Activated gamma-delta T cell treated with Interleukin-2 at 50 U/mL for 16 hours (primary cell): ENCODE measurements at places on chromosomes 16 and 17.

DNA sequence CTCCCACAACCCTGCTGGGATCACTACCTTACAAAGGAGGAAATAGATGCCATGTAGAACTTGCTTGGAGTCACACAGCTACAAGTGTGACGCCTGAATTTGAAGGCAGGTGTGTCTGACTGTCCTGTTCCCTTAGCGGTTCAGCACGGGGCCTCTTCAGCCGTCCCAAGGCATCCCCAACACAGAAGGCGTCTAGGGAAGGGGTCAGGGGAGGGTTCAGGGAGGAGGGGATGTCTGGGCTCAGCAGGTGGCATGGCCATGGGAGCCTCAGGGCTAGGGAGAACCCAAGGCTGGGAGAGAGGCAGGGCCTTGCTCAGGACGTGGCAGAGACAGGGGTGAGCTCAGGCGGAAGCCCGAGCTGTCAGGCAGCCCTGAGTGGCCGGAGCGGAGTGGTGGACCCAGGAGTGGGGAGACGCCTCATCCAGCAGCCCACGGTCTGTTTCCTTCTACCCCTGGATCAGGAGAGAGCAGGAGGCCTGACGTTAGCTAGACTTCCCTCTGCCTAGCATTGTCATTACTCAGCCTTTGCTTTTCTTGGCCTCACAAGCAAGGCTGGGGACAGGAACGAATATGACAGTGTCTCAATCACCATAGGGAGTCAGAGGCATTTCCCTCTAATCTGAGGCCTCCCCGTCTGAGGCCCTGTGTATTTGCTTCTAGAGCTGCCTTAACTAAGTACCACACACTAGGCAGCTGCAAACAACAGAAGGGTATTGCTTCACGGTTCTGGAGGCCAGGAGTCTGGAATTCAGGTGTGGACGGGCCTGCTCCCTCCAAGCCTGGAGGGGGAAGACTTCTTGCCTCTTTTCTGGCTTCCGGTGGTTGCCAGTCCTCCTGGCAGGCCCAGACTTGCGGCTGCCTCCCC lies 31.3 kb upstream of the ANKRD40CL start:
- no peak for DNase-seq

DNA sequence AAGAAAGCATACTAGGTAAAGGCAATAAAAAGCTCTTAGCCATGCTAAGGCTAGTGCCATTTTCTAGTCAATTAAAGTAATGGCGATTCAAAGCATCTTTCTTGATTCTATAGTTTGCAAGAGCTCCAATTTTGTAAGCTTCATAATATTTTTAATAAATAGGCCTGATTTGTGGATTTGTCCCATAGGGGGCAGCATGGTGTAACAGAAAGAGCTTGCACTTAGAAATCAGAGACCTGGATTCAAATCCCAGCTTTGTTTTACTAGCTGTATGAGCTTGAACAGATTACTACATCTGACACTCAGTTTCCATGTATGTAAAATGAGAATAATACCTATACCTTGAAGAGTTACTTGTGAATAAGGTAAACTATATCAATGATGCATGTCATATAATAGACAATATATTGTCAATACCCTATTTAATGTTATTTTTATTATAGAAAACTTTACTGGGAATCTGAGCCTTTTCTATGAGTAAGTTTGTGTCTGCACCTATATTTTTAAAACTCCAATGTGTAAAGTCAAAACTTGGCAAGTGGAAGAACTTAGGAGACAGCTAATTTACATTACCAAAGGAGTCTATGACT lies 93.6 kb upstream of the NOG start:
- no peak for DNase-seq

- peak; percentile 92 for DNase-seq
Observed at GRCh38 chr17:4948166-4948930, at the start of gene PFN1. Gene PFN1 (minus strand): TSS chr17:4948530. CDS start chr17:4948394, 136 bp downstream.

DNA sequence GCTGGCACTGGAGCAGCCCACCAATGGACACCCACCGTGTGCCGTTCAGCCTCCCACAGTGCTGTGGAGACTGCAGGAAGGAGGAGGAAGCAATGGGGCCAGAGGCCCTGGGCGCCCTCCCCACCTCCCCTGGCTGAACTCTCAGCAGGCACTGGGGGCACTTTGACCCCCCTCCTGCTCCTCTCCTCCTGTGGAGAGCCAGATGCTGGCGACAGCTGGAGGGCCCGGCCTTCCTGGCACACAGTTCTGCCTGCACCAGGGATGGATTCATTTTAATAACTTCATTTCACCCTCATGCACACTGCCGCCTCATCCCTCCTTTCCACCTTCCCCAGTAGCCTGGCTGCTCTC lies 6.0 kb downstream of the NXPH3 start:
- no peak for DNase-seq

DNA sequence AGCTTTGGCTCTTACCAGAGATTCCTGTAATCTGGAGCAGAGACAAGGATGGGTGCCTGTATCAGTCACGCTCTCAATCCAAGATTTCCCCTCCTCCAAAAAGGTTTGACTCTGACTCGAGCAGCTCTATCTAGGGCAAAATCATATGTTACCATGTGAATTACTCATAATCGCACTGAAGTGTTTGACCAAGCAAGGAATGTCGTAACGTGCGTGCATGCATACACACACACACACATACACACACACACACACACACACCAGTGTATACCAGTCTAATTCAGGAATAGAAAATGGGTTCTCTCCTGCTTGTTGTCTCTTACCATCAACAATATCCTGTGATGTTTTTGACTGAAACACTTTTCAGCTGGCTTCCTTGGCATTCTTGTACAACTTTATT lies 835.1 kb downstream of the KCNJ2 start:
- DNase-seq, result no peak

GRCh38 chr16:85750827-85751697 lies at the start of gene C16orf74:
Gene C16orf74 (minus strand): TSS chr16:85751096. CDS start chr16:85735217, 15,879 bp downstream.
- no peak for DNase-seq

- no peak for DNase-seq
Observed at GRCh38 chr17:47989700-47990099, 18.8 kb downstream of the CDK5RAP3 start.
